ENCODE measurements at places on chromosomes 13 and 19.

DNA sequence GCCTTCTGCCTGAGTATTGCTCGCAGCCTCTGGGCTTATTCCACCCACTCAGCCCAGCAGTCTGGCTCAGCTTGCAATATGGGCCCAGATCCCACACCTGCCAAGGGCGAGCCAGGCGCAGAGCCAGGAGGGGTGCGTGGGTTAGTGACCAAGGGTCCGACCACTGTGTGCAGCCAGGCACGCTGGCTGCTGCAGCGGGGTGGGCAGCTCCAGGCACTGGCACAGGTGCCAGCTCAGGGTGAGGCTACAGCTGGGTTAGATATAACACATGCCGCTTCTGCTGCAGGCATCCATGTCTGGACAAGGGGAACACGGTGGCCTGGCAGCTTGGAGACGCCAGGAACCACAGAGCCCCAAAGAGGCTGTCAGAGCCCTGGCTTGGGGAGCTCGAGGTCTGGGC lies 12.6 kb upstream of the URAD start:
- no peak for DNase-seq

GRCh38 chr13:35791184-35791851 lies 314.8 kb upstream of the MAB21L1 start:
- DNase-seq, result no peak

- no peak for DNase-seq
These were observed 37.9 kb downstream of the N4BP2L1 start for GRCh38 chr13:32390048-32390447.

DNA sequence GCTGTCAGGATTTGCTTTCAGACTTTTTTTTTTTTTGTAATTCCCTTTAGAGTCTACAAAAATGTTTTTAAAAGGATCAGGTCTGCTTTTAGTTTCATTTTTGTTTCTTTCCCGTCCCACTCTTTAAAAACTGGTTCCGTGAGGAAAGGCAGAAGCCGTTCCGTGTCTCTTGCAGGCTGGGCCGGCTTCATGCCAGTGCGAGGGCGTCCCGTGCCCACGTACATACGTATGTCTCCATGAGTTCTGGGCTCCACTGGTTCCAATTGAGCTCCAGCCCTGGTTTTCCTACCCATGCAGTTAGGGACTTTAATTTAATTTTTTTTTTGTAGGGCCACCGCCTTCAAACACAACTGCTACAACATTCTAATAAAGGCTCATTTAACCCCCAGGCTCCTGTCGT lies 8.8 kb downstream of the TSSK6 start:
- DNase-seq, result no peak

DNA sequence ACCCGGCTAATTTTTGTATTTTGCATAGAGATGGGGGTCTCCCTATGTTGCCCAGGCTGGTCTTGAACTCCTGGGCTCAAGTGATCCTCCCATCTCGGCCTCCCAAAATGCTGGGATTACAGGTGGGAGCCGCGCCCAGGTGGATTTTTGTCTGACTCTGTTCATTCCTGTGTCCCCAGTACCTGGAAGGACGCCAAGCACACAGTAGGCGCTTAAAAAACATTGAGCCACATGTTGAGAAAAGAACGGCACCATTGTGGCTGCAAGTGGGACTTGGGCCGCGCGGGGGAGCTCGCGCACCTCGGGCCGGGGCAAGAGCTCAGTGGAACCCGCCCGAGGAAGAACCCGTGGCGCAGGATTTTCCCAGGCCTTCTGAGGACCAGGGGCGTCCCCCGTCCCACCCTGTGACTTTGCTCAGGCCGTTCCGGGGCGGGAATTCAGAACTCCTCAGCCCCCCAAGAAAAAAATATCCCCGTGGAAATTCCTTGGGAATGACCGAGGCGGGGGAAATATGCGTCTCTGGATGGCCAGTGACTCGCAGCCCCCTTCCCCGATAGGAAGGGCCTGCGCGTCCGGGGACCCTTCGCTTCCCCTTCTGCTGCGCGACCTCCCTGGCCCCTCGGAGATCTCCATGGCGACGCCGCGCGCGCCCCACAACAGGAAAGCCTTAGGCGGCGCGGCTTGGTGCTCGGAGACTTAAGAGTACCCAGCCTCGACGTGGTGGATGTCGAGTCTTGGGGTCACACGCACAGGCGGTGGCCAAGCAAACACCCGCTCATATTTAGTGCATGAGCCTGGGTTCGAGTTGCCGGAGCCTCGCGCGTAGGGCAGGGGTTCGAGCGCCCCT lies 1.4 kb upstream of the ICAM1 start:
- peak; percentile 37 for DNase-seq

DNA sequence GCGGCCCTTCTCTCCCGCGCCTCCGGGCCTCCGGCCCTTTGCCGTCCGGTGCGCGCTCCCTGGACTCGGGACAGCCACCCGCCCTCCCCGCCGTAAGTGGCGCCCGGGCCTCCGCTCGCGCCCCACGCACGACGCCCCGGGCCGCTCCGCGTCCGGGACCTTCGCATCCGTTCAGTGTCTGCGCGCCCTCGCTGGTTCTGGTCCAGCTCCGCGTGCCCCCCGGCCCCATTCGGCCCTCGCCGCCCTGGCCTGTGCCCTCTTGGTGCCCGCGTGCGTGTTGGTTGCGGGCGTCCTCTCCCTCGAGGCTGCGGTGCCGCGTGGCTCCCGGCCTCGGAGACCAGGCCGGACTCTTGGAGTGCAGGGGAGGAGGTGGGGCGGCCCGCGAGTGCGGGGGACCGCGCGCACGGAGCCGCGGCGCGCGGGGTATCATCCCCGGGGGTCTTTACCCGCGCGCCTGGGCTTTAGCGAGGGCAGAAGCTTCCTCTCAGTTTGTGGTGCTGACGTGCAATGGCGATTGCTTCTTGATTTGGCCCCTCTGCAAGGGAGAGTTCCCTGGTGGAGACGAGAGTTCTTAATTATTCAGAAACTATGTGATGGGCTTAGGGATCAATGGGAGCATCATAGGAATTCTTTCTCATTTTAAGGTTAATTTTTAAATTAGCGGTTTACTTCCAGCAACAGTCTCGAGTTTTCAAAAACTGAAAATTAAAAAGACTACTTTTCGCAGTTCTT lies 757 bp downstream of the WASF3 start:
- no peak for DNase-seq

GRCh38 chr19:44212250-44212865 lies at the start of gene ZNF227:
Gene ZNF227, plus strand, starts transcription at chr19:44212532. Its CDS starts 5,261 bp downstream, at chr19:44217793.
- DNase-seq, result peak; percentile 86

- DNase-seq, result no peak
These were observed 35.2 kb upstream of the MIR17HG start for GRCh38 chr13:91312324-91312723.

- no peak for DNase-seq
These were observed 37.7 kb upstream of the CYP4F8 start for GRCh38 chr19:15577184-15577771.

DNA sequence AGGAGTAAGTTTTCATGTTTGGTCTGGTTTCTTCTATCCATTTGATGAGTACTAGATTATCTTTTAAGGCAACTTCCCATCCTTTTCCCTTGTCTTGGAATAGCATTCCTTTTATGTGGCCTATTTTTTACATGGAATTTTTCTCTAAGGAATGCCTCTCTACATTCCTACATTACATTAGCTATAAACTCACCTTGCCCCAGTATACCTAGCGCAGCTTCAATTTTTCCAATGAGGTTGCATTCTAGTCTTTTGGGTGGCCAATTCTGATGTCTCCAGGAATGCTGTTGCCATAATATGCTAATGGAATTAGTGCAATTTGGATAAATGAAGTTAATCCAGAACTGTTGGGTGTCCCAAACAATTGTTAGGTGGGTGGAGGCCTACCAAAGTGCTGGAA lies 33.8 kb downstream of the KBTBD6 start:
- no peak for DNase-seq

DNA sequence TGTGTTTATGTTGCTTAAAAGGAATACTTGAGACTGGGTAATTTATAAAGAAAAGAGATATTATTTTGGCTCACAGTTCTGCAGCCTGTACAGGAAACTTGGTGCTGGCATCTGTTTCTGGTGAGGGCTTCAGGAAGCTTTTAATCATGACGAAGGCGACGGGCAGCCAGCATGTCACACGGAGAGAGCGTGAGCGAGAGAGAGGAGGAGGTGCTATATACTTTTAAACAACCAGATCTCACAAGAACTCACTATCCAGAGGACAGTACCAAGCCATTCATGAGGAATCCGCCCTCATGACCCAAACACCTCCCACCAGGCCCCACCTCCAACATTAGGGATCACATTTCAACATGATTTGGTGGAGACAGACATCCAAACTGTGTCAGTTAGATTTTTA lies 163.4 kb upstream of the TSC22D1 start:
- DNase-seq, result no peak

DNA sequence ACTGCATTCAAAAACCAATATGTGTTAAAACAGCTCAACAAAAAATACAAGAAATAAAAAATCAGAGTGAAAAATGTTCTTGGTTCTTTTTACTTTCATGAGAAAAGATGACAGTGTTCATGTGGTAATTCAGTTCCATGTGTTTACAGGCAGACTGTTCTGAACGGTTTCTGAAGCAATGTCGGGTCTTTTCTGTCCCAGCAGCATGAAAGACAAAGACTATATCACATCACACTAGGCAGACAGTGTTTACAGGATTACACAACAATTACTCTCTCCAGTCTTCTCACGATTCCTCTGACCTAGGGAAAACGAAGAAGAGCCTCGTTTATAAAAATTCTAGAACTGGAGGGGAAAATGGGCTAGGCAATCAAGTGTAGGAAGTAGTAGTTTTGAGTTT lies 83.4 kb downstream of the UBL3 start:
- no peak for DNase-seq

GRCh38 chr19:57800696-57801095 lies 14.0 kb downstream of the ZNF552 start:
- DNase-seq, result no peak

DNA sequence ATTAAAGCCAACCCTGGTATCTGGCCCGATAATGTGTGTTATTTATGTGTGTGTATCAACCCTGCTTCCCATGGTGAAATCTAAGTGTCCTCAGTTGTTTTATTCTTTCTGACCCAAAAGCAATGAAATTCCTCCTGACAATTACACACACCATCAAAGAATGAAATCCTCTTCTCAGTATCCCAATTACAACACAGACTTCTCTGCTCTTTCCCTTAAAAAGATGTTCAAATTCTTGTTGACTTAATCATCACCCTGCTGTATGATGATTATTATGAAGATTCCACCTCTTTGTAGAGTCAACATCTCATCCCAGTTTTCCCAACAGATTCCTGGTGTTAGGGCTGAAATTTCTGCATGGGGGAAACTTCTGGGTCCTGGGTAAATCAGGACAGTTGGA lies 8.9 kb upstream of the TRPC4 start:
- no peak for DNase-seq

Measured in NCI-H1694 (cell line).